Liver (tissue), 10 donors: ENCODE measurements at places on chromosomes 5 and 9.

- DNase-seq = no peak
These were observed 42.4 kb upstream of the TMC1 start for GRCh38 chr9:72478966-72479365.

- no peak for DNase-seq
These were observed 227.4 kb downstream of the ESM1 start for GRCh38 chr5:54758038-54758437.

DNA sequence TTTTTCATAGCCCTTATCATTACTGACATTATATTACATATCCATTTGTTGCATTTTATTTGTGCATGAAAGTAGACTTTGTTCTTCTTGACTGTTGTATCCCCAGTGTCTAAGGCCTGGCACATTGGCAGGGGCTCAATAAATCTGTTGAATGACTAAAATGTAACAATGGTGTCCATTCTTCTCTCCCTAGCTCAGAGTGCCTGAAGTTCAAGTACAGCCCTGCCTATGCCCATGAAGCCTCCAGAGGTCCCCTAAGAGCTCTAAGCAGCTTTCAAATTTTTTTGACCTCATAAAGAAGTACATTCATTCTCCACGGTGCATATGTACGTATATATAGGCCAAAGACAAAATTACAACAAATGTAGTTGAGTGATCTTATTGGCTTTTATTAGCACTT is 4.2 kb upstream of the BSPRY start:
- DNase-seq = no peak

GRCh38 chr5:14739538-14739937 is 75.0 kb downstream of the OTULIN start:
- DNase-seq = no peak
